ENCODE measurements at places on chromosomes 1 and 21.

DNA sequence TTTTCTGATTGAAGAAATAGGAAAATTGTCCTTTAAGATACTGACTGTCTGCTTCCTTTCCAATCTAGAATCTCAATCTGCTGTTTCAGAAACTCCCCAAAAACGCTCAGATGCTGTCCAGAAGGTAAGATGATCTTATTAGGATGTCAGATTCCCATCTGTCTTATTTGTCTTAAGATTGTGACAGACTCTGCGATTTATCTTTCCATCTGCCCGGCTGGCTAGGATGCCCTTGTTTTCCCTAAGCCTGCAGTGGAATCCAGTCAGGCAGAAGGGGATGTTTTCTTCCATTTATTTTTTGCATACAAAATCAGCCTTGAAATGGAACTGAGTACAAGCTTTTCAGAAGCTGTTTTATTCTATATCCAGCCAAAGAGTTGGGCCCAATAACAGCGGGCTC lies 96.5 kb downstream of the FMN2 start:
- no peak for DNase-seq

DNA sequence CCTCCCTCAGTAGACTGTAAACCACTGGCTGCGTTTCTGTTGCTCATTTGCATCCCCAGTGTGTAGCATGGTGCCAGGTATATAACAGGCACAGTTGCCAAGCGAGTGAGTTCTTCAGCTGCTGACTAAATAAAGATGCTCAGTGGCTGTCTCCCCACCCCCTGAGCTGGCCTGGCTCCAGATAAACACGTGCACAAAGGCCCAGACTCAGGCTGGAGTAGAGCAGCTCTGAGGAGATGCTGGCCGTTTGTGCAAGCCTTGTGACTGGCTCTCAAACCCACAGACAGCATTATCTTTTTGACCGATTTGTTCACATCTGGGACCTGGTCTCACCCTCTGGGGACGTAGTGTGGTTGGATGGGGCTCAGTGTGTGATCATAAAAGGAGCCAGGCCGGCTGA lies 7.1 kb downstream of the CHRNB2 start:
- no peak for DNase-seq

DNA sequence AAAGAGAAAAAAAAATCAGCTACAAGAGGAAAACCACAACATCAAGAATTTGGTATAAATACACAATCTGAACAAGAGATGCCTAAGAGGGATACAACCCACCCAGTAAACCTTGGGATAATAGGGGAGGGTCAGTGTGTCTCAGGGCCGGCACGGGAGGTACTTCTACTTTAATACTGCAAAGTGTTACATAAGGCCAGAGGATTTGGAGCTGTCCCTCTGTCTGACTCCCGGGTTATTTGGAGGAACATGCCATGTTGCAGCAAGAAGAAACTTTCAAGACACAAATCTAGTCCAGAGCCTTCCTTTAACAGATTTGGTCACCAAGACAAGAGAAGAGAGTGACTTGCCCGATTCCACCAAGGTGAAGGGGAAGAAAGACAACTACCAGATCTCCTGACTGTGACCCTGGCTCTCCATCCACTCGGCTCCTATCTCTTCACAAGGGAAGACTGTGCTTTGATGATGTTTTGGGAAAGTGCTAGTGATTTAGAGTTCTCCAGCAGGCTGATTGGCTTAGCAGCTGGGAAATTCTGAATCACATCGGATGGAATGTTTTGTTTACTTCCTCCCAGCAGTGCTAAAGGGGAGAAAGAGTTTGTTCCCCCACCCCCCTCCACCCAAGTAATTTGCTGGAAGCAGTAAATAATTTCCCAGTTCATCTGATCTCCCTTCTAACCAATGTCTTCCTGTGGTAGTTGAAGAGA lies 29.3 kb downstream of the SGIP1 start:
- DNase-seq: peak; percentile 42

DNA sequence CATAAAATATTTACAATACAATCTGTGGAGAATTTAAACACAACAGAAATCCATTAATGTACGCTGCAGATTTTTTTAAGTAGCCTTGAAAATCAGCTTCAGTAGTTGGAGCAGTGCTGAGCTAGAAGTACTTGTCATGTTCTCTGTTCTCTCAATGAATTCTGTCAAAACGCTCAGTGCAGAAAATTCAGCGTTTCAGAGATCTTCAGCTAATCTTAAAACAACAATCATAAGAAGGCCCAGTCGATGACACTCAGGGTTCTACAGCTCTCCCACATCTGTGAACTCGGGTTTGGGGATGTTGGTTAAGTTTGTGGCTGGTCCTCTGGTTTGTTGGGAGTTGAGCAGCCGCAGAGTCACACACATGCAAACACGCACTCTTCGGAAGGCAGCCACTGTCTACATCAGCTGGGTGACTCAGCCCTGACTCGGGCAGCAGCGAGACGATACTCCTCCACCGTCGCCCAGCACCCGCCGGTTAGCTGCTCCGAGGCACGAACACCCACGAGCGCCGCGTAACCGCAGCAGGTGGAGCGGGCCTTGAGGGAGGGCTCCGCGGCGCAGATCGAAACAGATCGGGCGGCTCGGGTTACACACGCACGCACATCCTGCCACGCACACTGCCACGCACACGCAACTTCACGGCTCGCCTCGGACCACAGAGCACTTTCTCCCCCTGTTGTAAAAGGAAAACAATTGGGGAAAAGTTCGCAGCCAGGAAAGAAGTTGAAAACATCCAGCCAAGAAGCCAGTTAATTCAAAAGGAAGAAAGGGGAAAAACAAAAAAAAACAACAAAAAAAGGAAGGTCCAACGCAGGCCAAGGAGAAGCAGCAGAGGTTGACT lies 161.2 kb downstream of the RUNX1 start:
- DNase-seq: peak; percentile 62

- DNase-seq: no peak
Observed at GRCh38 chr1:226233806-226234205, 10.3 kb downstream of the MIXL1 start.

DNA sequence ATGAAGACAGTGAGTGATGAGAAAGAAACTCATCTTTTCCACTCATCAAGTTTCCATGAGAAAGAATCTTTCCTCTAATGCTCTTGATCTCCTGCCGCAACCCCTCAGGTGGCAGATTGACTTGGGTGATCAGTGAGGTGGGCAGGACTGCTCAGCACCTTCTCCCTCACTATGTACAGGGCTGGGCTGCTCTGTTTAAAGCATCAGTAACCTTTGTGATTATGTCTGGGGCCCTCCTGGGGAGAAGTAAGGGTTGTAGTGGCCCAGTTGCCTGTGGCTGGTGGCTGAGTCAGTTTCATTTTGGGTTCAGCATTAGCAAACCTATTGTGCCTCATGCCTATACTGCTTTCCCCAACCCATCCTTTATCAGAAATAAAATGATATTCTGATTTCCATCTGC lies 366.0 kb downstream of the TTLL7 start:
- DNase-seq: no peak

GRCh38 chr1:20476265-20477038 lies 9.6 kb downstream of the CAMK2N1 start:
- DNase-seq: peak; percentile 83

DNA sequence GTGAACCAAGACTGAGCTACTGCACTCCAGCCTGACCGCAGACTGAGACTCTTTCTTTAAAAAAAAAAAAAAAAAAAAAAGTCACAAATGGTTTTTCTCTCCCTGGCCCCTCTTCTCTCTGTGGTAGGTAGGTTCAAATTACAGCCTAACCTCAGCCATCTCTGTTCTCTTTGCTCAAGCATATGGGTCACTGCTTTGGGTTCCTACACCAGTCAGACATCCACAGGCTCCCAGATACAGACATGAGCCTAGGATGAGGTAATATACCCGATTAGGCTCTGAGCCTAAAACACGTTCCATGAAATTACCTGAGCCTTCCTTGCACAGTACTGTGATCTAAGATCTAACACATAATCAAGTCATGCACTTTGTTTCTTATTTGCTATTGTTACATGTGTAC lies 90.5 kb upstream of the JAK1 start:
- DNase-seq: no peak

DNA sequence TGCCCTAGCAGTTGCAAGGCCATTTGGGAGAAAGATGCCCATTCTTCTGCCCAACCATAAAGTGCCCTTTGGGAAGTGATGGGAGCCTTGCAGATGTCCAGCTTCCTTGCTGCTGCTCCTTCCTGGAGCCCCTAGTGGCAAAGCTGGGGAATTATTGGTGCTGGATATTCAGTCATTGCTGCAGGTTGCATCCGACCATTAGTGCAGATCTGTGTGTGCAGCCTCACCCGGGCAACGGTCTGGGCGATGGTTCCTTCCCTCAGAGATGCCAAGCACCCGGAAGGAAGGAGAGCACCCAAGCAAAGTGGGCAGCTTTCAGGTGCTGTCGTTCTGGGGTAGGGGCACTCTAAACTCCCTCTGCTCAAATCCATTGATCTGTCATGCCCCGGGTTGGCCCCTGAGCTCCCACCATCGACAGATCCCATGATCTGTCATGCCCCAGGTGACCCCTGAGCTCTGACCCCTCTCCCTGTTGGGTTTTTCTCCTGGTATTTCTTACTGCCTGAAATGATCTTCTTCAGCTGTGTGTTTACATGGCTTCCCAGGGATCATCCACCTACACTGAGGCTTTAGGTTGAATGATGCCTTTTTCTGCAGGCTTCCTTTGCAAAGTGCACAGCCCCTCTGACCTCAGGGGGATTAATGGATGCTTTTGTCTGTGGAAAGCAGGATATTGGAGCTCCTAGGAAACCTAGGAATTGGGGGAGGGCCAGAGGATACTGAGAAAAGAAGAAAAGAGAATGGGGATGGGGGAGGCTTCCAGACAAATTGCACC lies 467.5 kb downstream of the PTPRU start:
- DNase-seq: peak; percentile 31

- DNase-seq: no peak
Observed at GRCh38 chr1:92410706-92411105, 76.0 kb downstream of the GFI1 start.

- no peak for DNase-seq
Observed at GRCh38 chr1:73033640-73034039, 751.3 kb upstream of the NEGR1 start.

DNA sequence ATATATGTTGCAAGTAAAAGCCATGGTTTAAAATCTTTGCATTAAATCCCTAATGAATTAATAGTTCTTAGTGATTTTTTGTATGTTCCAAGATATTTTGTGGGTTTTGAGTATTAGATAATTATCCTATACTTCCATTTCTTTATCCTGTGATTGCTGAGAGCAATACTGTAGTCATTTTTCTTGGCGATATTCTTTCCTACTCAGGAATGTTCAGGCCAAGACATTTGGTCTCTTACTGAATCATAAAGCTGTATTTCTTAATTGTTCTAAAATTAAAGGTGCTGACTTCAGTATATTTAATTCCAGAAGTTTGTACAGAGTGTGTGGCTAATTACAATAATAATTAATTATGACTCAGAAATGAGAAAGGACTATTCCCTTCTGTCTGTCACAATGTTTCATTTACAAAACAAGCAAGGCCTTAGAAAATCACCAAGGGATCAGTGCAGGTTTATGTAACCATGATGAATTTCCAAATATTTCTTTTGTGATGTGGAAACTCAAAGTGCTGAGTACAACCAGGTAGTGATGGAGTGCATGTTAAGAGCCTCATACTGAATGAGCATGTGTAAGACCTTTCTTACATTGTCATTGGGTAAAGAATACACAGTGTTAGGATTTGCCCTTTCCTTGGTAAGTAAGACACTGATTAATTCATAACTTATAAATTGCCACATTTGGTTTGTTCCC lies 161.2 kb downstream of the HMCN1 start:
- DNase-seq: no peak

- DNase-seq: no peak
Observed at GRCh38 chr21:45470087-45470515, 65.1 kb downstream of the COL18A1 start.

DNA sequence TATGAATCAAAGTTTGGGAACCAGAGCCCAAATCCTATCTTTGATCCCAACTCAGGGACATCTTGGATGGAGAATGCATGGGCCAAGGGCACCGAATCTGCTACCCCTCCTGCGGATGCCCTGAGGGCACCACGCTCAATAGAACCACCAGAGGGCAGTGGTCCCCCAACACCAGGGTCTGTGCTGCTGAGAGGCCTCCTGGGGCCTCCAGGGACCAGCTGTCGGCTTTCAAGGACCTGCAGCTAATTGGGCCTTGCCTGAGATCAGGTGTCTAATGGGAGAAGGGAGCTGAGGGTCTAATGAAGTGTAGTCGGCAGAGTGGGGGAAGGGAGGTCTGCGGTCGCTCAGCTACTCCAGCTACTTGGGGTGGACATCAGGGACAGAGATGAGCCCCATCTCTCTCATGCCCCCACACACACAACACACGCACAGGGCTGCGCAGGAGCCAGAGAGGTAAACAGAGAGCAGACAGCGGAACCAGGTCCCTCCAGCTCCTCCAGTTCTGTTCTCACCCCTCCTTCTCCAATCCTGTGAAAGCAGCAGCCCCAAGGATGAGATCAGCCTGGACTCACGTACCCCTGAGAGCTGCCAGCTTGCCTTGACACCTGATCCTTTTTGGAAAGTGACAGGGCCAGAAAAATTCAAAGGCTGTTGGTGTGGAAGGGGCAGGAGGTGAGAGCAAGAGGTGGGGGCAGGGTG lies 34.9 kb upstream of the PPP1R15B start:
- DNase-seq: peak; percentile 89
